ENCODE measurements at places on chromosomes 5 and 9.
A peak's percentile ranks its signal among the peaks of the same experiment; 100 is the strongest.

- H3K4me3 ChIP-seq, result peak overlapping the region; percentile 34
- peaks cover 59% of the 10 kb centered on the region for H3K27me3 ChIP-seq
- no peak for DNase-seq
- peaks cover 14% of the 10 kb centered on the region for H3K4me1 ChIP-seq
Measured at GRCh38 chr9:133238272-133238850, 29.3 kb upstream of the OBP2B start.

- no peak for DNase-seq
- H3K27ac ChIP-seq, result no peak overlapping the region
- no peaks in the 10 kb centered on the region for H3K36me3 ChIP-seq
- no peaks in the 10 kb centered on the region for H3K4me1 ChIP-seq
Measured at GRCh38 chr5:132540764-132541163, 2.6 kb downstream of the IL5 start.

- H3K4me3 ChIP-seq, result no peak overlapping the region
- no peaks in the 10 kb centered on the region for H3K27me3 ChIP-seq
- DNase-seq, result no peak
- peaks cover 2% of the 10 kb centered on the region for H3K36me3 ChIP-seq
Measured at GRCh38 chr5:174454890-174455289, 269.5 kb upstream of the MSX2 start.

DNA sequence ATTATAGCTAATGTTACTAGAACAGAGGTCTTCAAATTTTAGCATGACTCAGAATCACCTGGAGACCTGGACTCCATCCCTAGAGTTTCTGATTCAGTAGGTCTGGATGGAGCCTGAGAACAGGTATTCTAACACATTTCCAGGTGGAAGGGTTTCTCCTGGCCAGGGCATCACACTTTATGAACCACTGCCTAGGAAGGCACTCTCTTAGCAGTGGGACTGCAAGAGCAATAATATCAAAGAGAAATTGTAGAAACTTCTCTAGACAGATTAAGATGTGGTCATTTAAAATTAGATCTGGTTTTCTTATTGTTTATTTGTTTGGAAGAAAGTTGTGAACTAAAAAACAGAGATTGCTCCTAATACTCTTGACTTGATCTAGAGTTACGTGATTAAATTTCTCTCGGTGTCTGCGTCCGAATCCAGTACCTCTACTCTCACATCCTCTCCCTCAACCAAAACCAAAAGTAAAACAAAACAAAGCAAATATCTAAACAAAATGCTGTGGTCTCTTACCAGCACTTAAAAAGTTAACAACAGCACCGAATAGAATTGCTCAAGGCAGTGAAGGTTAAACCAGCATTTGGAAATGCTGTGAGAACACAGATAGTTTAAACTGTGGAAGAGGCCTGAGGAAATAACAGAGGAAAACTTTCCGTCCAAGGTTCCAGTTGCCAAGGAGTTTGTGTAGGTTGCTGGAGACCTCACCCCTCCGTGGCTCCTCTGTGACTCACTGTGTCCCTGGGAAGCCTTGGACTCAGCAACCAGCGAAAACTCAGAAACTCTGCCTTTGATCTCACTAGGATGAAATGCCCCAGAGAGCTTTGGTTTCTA lies 193.4 kb downstream of the ARRDC3 start:
- no peaks in the 10 kb centered on the region for H3K36me3 ChIP-seq
- H3K27me3 ChIP-seq, result peaks cover 21% of the 10 kb centered on the region
- DNase-seq, result no peak
- no peaks in the 10 kb centered on the region for H3K4me1 ChIP-seq
- no peak overlapping the region for H3K27ac ChIP-seq

DNA sequence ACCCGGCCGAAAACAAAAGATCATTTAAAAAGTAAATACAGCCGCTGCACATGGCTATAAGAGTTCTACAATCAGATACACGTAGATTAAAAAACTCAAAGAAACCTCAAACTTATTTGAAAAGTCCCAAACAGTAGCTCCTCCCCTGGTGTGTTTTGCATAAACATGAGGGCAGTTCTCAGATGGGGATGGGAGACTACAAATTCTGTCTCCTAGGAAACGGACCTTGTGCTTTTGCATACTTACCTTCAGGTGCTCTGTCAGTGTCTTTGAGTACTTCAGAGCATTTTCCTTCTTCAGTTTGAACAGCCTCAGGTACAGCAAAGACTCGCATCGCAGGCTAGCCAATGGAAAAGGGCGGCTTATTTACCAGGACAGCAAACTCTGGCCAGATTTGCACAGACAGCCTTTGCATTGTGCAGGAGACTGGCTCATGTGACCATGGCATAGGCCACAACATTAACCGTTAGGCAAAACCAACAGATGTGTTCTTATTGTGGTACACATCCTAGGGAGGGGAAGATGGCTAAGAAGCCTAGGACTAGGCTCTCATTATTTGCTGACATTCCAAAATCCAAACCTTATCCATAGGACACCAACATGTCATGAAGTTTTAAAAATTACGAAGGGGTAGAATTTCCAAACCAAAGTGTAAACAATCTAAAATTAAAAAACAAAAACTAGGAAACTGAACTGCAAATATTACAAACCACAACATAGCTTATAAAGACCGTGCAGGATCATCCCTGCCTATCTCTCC lies 12.8 kb downstream of the LEAP2 start:
- DNase-seq, result no peak
- H3K36me3 ChIP-seq, result peaks cover 57% of the 10 kb centered on the region
- no peak overlapping the region for H3K27ac ChIP-seq
- no peaks in the 10 kb centered on the region for H3K27me3 ChIP-seq

GRCh38 chr9:13661014-13661413 lies 381.5 kb upstream of the MPDZ start:
- H3K4me3 ChIP-seq, result no peak overlapping the region
- DNase-seq, result no peak
- no peaks in the 10 kb centered on the region for H3K36me3 ChIP-seq
- peak overlapping the region; percentile 9 for H3K27ac ChIP-seq
- H3K4me1 ChIP-seq, result peaks cover 5% of the 10 kb centered on the region

DNA sequence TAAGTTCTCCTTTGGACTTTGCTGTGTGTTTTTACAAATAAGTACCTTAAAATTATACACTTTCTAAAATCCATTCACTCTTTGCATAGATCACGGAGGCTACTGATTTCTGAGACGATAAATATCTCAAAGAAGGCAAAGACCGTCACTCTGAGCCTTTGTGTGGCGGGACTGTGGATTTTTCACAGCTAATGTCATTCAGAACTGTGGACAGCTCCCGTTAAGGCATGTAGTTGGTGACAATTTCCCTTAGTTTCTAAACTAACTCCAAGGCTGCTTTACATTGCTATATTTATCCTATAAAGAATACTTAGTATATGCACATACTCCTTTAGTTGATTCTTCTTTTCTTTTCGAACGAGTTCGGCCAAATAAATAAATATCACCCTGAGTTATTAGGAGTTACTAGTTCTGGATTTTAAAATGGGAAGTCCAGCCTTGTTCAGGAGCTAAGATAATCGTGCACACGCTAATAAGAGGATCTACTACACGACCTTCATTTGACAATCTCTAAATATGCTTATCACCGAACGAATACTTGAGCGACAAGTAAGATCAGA lies 1.8 kb downstream of the HCN1 start:
- no peak overlapping the region for H3K4me3 ChIP-seq
- no peaks in the 10 kb centered on the region for H3K4me1 ChIP-seq
- no peak overlapping the region for H3K27ac ChIP-seq
- H3K27me3 ChIP-seq, result peaks cover 10% of the 10 kb centered on the region

DNA sequence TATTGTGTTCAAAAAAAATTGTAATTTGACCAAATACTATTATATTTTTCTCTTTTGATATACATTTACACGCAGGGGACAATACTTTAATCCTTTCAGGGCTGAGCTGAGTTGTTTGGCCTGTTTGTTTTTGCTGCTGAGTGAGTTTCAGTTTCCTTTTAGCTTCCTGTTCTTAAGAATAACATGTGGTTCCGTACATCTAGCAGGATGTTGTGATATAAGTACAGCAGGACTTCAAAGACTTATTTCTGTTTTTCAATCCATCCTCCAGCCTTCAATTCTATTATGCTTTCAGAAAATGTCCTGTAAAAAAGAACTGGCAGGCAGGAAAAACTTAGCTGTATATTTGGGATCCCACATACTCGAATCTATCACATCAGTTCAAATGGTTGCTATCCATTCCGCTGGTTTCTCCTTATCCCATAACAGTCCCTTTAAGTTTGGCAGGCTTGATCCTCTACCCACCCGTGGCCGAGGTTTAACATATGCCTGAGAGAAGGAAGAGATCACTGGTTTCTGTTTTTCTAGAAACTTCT lies 1037.3 kb upstream of the ACO1 start:
- no peaks in the 10 kb centered on the region for H3K36me3 ChIP-seq
- peak overlapping the region; percentile 45 for H3K4me3 ChIP-seq
- peak overlapping the region; percentile 98 for H3K27ac ChIP-seq
- no peaks in the 10 kb centered on the region for H3K27me3 ChIP-seq

DNA sequence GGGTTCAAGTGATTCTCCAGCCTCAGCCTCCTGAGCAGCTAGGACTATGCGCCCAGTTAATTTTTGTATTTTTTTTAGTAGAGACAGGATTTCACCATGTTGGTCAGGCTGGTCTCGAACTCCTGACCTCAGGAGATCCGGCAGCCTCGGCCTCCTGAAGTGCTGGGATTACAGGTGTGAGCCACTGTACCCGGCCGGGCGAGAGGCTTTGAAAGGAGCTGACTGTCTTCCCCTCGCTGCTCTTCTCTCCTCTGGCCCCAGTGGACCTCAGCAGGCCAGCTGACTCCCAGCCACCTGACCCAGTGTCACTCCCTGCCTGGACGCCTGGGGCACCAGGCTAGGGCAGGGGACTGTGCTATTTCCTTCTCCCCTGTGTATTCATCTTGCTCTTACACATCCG lies 89.5 kb upstream of the ANKRD55 start:
- H3K27ac ChIP-seq, result no peak overlapping the region
- no peaks in the 10 kb centered on the region for H3K36me3 ChIP-seq
- peaks cover 24% of the 10 kb centered on the region for H3K27me3 ChIP-seq
- no peak for DNase-seq

DNA sequence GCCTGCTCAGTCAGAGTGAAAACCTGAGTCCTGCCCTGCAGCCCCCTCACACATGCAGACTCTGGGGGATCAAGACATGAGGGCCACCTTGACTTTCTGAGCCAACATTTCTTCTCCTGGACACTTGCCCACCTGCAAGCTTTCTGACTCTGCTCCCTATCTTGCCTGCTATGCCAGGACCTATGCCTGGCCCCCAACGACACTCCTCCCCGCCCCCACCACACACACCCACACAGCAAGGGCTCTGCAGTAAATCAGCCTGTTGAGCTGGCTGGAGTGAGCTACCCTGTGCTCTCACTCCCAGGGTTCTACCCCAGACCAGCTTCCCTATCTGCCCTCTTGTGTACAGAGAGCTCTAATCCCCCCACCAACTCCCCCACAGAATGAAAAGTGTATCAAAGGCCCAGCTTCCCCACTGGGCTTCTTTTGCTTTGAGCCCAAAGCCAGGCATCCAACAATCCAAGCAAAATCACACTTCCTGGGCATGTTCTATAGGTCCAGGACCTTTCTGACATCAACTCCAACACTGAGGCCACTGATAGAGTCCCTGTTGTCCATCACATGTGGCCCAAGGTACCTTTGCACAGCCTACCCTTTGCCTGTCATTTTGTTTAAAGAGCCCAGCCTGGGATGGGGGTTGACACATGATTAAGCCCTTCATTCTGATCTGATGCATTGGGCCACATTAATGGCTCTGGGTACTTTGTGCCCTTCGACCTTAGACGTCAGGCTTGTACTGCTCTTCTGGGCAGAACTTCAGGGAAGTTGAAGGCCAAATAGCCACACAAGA lies 7.2 kb downstream of the PDLIM4 start:
- no peaks in the 10 kb centered on the region for H3K4me1 ChIP-seq
- no peaks in the 10 kb centered on the region for H3K36me3 ChIP-seq
- no peak overlapping the region for H3K27ac ChIP-seq
- DNase-seq, result no peak

DNA sequence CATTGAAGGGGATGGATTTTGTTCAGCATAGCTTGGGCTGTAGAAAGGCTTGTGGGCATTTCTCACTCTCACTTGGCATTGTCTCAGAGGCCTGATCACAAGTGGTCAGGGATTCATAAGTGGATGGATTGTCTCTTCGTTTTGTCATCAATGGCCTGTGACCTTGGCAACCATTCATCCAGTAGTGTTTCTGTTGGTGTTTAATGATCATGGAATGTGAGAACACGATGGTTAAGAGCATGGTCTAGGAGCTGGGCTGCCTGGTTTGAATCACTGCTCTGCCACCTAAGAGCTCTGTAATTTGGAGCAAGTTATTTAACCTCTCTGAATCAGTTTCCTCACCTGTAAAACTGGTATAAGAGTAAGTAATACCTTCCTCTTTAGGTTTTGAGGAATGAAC lies 430.1 kb upstream of the MEF2C start:
- no peak for DNase-seq
- no peaks in the 10 kb centered on the region for H3K27me3 ChIP-seq
- no peaks in the 10 kb centered on the region for H3K36me3 ChIP-seq
- no peaks in the 10 kb centered on the region for H3K4me1 ChIP-seq
- no peak overlapping the region for H3K4me3 ChIP-seq
